ENCODE measurements at places on chromosomes 16 and 17.

DNA sequence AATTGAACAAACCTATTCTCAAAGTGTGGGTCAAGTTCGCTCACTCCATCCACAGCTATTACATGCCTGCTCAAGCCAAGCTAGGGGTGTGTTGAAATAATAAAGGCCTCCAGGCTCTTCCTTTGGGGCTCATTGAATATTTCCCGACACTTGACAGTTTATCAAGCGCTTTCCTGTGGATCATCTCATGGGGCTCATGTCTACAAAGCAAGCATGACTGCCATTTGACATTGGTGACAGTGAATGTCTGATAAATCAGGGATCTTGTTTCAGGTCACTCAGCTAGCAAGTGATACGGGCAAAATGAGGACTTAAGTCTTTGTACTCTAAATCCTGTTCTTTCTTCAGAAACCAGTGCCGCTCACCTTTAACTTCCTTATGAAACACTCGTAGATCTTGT lies 542.6 kb downstream of the TOX3 start:
- no peak for DNase-seq

DNA sequence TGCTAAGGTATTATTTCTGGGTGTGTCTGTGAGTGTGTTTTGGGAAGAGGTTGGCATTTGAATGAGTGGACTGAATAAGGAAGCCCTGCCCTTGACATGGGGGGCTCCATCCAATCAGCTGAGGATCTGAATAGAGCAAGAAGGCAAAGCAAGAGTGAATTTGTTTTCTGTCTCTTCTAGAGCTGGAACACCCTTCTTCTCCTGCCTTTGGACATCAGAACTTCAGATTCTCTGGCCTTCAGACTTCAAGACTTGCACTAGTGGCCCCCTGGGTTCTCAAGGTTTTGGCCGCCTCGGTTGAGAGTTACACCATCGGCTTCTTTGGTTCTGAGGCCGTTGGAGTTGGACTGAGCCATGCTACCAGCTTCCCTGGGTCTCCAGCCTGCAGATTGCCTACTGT lies 448.6 kb downstream of the SHISA9 start:
- DNase-seq = no peak

DNA sequence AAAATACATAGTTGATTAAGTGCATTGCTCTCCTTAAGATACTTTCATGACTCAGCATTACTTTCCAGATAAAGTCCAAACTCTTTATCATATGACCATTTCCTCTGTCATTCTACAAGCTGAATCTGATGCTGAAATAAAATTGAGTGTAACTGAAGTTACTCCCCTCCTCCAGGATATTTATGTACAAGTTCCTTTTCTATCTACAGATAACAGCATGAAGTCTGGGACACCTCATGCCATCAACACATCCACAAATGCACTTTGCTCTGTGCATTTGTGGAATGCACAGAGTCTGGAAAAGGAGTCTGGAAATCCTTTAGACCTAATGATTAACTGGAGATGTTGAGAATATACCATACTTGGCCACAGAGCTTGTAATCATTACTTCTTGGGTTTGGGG lies 60.5 kb downstream of the ACSM2B start:
- DNase-seq = no peak

- no peak for DNase-seq
Measured at GRCh38 chr16:17775061-17775460, 304.3 kb upstream of the XYLT1 start.

DNA sequence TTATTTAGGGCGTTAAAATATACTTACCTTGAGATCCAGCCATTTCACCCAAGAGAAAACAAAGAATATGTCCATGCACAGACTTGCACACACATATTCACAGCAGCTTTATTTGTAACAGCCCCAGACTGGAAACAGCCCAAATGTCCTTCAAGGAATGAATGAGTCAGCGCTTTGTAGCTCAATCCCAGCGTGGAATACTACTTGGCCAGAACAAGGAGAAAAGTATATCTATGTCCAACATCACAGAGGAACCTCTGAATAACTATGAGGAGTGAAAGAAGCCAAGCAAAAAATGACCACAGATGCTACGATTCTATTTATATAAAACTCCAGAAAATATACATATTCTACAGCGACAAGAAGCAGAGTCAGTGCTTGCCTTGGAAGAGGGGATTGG lies 158.3 kb downstream of the ENGASE start:
- DNase-seq = no peak

GRCh38 chr16:31385680-31386079 lies 7.5 kb upstream of the ITGAD start:
- no peak for DNase-seq

DNA sequence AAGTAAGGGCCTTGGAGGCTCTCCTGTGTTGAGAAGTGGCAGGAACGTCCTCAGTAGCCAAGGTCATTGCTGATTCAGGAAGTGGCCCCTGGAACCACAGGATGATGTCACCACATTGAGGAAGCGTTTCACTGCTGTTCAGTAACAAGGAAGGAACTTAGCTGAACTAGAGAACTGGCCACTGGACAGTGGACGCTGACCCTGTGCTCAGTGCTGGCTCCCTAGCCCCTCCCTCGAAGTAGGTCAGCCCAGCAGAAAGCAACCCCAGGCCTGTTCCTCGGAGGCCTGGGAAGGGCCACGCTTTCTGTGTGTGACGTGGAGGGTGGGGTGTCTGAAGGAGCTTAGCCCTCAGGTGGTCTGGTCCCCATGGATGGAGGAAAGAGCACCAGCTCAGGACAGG lies 58.3 kb downstream of the B9D1 start:
- no peak for DNase-seq

Measured in T1000 (cell line).